Body of pancreas (tissue), 4 donors: ENCODE measurements at places on chromosomes 6 and 20.

- no peak for DNase-seq
Measured at GRCh38 chr6:24778121-24778520, 3.4 kb downstream of the GMNN start.

DNA sequence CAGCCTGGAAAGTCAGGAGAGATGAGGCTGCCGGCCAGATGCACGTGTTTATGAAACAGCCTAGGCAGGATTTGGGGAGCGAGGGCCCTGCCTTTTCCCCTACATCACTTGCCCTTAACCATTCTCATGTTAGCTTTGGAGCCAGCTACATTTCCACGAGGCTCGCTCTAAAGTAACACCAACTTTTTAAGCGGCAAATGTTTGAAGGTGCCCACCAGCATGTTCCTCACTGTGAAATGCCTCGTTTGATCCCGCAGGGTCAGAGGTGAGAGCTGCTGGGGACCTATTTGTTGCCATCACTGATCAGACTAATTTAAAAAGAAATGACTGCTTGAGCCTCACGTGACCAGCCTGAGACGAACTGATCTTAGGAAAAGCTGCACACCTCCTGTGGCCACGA, 51.6 kb upstream of the DACT2 start:
- no peak for DNase-seq

GRCh38 chr20:32749914-32750637, 6.8 kb upstream of the COMMD7 start:
- DNase-seq, result no peak

GRCh38 chr6:167764713-167765479, 61.8 kb upstream of the AFDN start:
- no peak for DNase-seq

GRCh38 chr6:12277386-12277785, 12.8 kb upstream of the EDN1 start:
- DNase-seq, result no peak

GRCh38 chr20:57671072-57671391, 38.8 kb downstream of the PMEPA1 start:
- DNase-seq, result no peak

DNA sequence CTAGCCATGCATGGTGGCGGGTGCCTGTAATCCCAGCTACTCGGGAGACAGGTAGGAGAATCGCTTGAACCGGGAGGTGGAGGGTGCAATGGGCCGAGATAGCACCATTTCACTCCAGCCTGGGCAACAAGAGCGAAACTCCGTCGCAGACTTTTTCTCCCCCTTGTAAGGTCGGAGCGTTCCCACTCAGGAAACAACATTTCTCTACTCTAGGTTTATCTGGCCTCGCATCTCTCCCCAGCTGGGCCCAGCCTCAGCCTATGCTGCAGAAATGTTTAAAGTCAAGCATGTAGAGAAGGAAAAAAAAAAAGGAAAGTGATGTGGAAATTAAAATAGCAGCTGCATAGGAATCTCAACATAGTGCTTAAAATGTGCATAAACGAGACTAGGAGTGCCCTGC, 172.3 kb downstream of the TRIM27 start:
- DNase-seq, result no peak

GRCh38 chr6:24882295-24882694, 53.5 kb downstream of the RIPOR2 start:
- no peak for DNase-seq

GRCh38 chr6:104705095-104705707, 154.5 kb downstream of the HACE1 start:
- DNase-seq, result no peak
